ENCODE measurements at places on chromosomes 2 and 18. TPM values are rescaled to one million over a fixed set of nuclear protein-coding genes. Genes with fewer than 3 reads are reported as not detected.

DNA sequence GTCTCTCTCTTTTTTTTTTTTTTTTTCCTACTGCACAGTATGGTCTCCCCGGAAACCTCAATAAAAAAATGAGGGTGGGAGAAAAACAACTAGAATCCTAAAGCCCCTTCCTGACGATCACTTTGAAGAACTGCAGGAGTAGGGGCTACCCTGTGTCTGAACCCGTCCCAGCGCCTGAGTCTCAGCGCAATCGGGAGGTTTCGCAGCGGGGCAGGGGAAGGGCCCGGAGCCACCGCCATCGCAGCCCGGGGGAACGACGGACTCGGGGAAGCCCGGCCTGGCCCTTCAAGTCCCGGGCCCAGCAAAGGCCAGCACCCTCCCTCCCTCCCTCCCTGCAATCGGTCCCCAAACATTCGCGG, 411 bp downstream of the NARS1 start:
- no peak for DNase-seq

- DNase-seq: no peak
Measured at GRCh38 chr2:147460155-147460554, 384.7 kb upstream of the ACVR2A start.

DNA sequence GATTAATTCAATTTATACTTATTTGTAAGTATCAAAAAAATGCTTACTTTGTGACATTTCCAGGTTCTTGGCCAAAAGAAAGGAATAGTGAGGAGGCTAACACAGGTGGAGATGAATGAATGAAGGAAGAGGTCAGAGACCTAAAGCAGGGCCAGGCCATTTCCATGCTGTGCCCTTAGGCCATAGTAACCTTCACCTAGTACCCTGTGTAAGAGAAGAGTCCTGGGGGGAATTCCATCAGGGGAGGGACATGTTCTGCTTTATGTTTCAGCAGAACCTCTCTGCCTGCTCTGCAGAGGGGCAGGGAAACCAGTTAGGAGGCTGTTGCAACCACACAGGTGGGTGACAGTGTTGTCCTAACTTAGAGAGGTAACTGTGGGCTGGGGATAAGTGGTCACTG, 204.2 kb upstream of the CDH20 start:
- DNase-seq: no peak

GRCh38 chr18:21194871-21195771, 46.9 kb upstream of the GREB1L start:
- DNase-seq: no peak

- DNase-seq: no peak
Measured at GRCh38 chr18:57544936-57545660, 41.4 kb downstream of the FECH start.

GRCh38 chr2:78457269-78457668, 568.2 kb upstream of the REG3G start:
- no peak for DNase-seq

DNA sequence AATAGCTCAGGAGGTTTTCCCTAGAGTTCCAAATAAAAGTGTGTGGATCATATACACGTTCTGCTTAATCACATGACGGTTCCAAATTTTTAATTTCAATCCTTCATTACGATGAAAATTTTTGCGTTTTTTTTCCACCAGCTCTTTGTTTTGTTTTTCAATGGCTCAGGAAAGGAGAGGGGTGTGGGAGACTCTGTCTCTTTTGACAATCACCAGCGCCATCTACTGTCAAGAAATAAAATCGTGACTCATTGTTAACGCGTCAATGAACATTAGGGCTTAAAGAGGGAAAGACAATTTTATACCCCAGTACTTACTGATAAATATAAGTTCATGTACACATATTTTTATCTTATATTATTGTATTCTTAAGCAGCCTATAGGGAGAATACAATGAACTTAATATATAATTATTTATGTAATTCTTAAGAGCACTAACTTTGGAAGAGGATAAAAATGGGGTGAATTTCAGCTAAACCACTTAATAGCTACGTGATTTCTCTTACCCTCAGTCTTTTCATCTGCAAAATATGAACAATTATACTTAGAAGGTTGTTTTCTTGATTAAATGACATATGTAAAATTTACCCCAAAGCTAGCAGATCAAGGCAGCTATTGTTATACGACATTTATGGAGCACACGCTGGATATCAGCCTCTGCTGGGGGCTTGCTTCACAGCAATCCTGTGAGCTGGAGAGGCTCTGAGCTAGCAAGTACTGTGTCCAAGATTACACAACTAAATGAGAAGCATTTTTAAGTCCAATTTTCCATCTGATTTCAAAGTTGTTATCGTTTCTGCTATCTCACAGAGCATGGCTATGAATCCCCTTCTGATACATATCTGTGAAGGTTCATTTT, 47.4 kb upstream of the RMDN2 start:
- DNase-seq: no peak

- no peak for DNase-seq
Measured at GRCh38 chr2:17754773-17755425, 961 bp downstream of the GEN1 start.

GRCh38 chr18:68394705-68395104, 320.2 kb downstream of the TMX3 start:
- no peak for DNase-seq

DNA sequence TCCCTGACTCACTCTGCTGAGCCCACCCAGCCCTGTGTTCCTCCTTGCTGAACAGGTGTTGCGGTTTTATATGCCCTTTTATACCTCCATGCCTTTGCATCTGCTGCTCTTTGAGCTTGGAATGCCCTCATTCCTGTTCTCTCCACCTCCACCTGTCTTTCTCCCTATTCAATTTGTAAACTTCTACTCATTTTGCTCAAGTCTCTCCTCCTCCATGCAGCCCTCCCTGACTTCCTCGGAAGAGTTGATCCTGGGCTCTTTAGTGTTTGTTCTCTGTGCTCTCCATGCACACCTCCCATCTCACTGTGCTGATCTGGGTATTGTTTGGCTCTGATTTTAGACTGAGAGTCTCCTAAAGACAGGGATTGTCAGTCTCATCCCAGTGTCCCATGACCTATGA, 7.2 kb upstream of the OTOF start:
- no peak for DNase-seq

- no peak for DNase-seq
Measured at GRCh38 chr2:218547511-218547910, 20.6 kb downstream of the USP37 start.

PSMA8 gene
- not detected for total RNA-seq

TXNDC2 gene
- total RNA-seq: under 0.01 TPM

RNF103 gene
- 18.7 TPM for total RNA-seq

CCDC74B gene
- 1.2 TPM for total RNA-seq

All from pulmonary artery endothelial cell (primary cell).